ENCODE measurements at places on chromosomes 13 and 19.

GRCh38 chr19:52343548-52343947, 7.5 kb downstream of the ZNF610 start:
- DNase-seq, result peak; percentile 16

- DNase-seq, result no peak
These were observed 8.0 kb downstream of the SGTA start for GRCh38 chr19:2774953-2775555.

- DNase-seq, result no peak
These were observed 21.2 kb downstream of the C2CD4C start for GRCh38 chr19:387777-388176.

GRCh38 chr19:36745870-36746269, 26.7 kb downstream of the ZNF850 start:
- no peak for DNase-seq

- no peak for DNase-seq
These were observed 67.5 kb downstream of the LRCH1 start for GRCh38 chr13:46620471-46620870.

DNA sequence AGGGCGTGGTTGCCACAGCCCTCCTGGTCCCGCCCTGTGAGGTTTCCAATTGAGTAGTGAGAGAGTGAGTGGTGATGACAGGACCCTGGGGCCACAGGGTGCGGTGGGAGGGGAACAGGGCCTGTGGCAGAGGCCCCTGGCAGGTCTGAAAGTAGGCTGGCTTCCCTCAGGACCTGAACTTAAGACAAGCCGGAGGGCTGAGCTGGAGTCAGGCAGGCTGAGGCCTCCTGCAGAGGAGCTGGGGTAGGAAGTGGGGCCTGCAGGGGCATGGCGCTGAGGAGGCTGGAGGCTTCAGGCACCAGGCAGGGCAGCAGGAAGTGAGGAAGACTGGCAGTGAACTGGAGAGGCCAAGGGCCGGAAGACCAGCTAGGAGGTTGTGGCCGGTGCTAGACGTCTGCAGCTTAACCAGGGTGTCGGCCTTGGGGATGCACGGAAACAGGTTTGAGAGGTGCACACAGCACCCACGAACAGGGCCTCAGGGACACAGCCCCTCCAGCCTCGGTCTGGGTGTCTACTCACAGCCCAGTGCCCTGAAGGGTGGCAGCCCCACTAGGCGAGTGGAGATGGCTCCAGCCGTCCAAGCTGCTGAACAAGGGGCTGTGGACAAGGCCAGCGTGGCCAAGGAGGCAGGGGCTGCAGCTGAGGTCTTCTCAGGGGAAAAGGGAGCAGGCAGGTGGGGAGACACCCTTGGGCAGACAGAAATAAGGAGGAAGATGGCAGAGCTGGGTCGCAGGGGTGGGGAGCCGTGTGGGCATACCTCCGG, 17.8 kb downstream of the POP4 start:
- DNase-seq, result no peak

DNA sequence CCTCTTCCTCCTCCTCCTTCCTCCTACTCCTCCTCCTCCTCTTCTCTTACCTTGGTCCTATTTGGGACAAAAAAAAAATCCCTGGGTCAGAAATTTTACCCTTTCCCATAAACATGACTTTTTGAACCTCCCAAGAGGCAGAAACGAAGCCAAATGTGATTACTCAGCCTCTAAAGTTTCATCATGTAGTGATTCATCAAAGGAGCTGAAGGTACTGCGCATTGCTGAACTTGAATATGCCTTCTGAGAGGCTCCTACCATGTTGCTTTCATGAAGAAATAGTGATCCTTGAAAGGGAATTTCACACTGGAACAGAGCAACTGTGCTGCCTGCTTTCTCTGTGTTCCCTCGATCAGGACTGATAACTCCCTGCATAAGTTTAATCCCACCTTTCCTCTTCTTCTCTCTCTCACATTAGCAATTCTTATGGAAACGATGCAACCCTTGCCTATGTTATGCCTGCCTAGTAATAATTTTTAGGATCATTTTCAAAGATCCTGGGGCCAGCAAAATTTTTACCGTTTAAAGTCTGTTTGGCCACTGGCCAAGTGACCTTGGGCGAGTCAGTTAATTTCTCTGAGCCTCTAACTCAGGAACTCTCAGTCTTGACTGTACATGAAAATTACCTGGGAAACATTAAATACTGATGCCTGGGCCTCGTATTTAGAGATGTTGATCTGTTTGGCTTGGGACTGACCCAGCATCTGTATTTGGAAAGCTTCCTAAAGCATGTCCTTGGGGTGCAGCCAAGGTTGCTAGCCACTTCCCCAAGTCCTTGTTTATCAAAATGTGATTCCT, 149.5 kb downstream of the DCT start:
- DNase-seq, result no peak

GRCh38 chr19:53903055-53903680, 5.9 kb upstream of the CACNG7 start:
- DNase-seq, result no peak

GRCh38 chr19:2561895-2562294, 86.0 kb downstream of the GADD45B start:
- DNase-seq, result peak; percentile 72

DNA sequence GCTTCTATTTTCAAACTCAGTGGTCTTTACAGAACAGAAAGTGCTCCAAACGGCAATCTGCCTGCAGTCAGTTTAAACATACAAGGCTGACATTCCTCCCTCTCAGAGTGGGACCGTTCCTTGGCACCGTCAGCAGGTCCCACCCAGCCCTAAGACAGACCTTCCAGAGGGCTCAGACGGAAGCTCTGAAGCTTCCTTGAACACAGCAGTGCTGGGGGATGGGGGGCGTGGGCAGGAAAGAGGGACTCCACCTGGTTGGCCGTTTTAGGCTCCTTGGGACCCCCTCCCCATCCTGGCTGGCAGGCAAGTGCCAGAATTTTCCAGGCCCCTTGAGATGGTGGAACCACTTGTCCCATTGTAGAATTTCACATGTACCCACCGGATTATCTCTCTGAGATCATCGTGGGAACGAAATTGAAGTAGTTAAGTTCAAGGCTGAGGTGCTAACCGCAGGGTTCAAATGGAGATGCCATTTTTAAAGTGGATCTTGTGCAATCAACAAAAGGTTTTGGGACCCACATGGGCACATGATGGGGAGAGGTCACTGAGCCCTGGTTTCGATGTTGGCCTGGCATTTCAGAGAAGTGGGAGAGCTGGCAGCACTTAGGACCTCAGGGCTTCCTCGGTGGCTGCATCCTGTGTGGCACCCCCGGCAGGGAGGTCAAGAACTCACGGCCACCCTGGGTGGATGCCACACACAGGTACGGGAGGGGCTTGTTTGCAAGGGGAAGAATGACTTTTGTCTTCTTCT, 46.2 kb downstream of the KLF2 start:
- no peak for DNase-seq

GRCh38 chr19:45166723-45167252, 6.0 kb upstream of the NKPD1 start:
- DNase-seq, result no peak

GRCh38 chr13:43432958-43433357, 353.8 kb downstream of the ENOX1 start:
- no peak for DNase-seq

DNA sequence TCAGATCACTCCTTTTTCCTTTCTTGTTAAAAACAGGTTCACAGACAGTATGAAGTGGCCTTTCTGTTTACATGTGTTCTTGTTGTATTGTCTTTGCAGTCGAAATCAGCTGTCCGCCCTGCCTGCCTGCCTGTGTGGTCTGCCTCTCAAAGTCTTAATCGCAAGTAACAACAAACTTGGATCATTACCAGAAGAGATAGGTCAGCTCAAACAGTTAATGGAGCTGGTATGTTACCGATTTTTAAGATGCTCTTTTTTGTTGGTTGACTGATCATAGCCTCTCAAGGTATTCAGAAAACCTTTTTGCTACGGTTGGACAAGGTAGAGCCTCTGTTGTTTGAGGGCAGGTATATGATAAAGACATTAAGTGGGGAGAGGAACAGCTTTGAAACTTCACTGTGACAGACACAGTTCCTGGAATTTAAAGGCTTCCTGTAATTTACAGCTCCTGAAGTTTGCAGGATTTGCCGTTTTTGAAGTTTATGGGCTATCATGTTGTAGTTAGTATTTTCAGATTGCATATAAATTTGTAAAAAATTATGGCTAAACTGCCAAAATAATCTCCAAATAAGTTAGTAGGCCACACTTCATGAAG, 116.1 kb downstream of the LRCH1 start:
- no peak for DNase-seq

- DNase-seq, result no peak
These were observed 67.0 kb downstream of the ABCC4 start for GRCh38 chr13:95234242-95234641.

DNA sequence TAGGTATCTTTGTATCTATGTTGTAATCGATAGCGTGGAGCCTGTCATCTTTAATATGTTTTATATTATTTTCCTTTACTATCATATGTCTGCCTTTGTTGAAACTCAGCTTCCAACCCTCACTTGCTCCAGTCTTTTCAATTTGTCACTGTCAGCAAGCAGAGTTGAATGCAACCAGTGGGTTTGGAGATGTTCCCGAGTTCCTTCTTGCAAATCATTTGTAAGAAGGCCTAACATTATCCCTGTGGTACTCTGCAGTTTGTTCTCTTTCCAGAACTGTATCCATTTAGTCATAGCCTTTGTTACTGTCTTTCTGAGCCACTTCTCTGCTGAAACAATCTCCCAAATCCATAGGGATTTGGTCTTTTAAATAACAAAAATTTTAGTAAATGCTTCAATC, 41.8 kb downstream of the RNASEH2B start:
- DNase-seq, result no peak

GRCh38 chr19:4547303-4548237, 7.7 kb upstream of the LRG1 start:
- DNase-seq, result no peak

- no peak for DNase-seq
These were observed 1.5 kb downstream of the N4BP2L1 start for GRCh38 chr13:32426191-32426989.

DNA sequence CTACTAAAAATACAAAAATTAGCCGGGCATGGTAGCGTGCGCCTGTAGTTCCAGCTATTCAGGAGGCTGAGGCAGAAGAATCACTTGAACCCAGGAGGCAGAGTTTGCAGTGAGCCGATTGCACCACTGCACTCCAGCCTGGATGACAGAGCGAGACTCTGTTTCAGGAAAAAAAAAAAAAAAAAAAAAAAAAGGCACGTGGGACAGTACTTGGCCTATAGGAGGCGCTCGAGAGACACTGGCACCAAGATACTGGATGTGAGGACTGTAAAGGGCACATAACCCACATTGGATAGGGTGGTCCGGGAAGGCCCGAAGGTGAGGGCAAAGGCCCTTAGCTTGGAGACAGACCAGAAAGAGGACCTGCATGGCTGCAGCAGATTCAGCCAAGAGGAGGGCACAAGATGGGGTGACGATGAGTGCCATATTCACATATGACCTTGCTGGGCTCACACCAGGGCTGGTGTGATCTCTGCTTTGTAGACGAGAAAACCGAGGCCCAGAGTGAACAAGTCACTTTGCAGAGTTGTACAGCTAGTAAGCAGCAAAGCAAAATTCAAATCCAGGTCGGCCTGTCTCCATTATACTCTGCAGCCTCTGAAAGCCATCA, 89.4 kb downstream of the DPF1 start:
- DNase-seq, result no peak

DNA sequence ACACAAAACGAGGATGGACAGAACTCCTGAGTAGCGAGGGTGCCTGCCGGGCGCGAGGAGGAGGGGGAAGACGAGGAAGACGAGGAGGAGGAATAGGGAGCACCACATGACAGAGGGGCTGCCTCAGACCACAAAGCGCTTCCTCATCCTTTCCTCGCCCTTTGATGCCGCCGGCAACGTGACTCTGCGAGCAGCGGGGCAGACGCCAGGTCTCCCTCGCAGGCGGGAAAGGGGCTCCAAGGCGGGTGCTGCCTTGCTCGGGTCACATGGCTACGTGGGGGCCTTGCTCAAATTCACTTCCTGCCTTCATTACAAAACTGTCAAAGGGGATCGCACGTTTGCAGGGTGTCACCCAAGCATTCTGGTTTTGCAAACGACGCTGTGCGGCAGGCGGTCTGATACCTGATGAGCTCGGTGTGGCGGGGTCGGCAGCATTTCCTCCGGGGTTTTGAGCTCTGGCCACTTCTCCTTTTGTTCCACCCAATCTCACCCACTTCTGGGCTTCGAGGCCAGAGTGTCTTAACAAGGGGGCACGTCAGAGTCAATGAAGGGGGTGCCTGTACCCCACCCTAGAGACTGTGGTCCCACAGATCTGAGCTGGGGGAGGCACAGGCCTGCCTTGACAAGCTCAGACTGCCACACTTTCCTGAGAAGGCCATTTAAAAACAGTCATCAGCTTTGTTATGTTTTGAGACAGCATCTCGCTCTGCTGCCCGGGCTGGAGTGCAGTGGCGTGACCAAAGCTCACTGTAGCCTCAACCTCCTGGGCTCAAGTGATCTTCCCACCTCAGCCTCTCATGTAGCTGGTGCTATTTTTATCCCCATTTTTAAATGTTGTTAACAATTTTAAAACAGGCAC, 14.9 kb downstream of the MAP2K2 start:
- peak; percentile 75 for DNase-seq

DNA sequence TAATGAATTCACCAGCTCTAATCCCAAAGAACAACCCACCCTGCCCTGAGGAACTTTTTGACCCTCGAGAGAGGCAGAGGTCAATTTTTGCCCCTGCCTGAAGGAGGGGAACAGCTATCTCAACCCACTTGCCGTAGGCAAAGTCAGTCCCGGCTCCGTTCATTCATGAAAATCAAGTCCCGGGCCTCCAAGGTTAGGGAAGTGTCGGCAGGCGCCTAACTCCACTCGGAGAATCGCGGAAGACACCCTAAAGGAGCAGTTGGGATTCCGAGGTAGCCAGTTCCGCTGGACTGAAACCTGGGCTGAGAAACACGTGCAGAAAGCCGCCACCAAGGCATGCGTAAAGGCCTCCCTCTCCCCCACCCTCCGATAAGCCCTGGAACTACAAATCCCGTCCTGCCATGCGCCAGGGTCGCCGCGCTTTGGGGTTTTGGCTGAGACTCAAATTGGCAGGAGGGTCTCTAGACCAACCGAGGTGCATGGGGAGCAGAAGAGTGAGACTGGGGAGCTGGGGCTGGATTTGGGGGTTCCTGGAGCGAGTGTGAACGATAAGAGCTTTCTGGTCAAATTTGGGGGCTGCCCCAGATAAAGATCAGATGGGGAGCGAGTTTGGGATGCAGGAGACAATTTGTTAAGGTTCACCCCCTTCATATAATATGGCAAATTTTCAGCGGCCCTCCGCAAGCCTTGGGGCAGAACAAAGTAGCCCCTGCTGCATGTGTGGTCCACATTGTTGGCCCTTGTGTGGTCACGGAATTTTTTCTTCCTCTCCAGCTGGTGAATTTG, at the start of gene TNPO2:
Gene TNPO2 (minus strand): TSS at position 292 of the 786 bp plus-strand sequence. CDS start 2,955 bp downstream, outside the sequence.
- peak; percentile 69 for DNase-seq

DNA sequence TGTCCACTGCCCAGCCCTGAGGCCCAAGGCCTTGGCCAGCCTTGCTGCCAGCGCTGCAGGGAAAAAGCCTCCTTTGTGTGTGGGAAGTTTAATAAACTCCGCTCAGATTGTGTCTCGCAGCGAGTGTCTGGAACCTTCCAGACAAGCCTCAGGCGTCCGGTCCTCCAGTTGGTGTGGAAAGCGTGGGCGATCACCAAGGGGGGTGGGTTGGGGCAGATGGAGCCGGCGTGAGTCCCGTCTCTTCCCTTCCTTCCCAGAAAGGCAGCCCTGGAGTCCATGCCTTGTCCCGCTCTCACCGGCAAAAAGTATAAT, 4.6 kb downstream of the STK11 start:
- no peak for DNase-seq

GRCh38 chr13:30235216-30235615, 72.1 kb downstream of the KATNAL1 start:
- DNase-seq, result no peak

GRCh38 chr13:112764864-112765561, 75.2 kb downstream of the ATP11A start:
- DNase-seq, result no peak

Measured in GM12891 (cell line).